ENCODE measurements at places on chromosomes 11 and 22.

GRCh38 chr11:75939516-75939915, 124.5 kb downstream of the UVRAG start:
- DNase-seq: no peak

GRCh38 chr11:17547932-17548331, 873 bp downstream of the OTOG start:
- no peak for DNase-seq

DNA sequence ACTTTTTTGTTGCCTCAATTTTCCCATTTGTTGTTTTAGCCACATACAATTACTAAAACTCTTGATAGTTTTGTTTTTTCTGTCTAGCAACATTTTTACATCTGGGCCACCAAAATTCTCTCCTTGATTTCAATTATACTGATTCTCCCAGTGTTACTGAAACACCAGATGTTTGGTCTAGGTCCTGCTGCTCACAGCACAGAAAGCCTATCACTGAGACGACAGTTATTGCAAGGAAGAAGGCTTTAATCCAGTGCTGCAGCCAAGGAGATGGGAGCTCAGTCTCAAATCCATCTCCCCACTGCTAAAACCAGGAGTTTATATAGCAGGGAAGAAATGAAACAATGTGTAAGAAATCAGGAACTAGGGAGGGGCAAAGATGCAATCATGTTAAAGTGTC, 837.7 kb upstream of the CNTN5 start:
- no peak for DNase-seq

DNA sequence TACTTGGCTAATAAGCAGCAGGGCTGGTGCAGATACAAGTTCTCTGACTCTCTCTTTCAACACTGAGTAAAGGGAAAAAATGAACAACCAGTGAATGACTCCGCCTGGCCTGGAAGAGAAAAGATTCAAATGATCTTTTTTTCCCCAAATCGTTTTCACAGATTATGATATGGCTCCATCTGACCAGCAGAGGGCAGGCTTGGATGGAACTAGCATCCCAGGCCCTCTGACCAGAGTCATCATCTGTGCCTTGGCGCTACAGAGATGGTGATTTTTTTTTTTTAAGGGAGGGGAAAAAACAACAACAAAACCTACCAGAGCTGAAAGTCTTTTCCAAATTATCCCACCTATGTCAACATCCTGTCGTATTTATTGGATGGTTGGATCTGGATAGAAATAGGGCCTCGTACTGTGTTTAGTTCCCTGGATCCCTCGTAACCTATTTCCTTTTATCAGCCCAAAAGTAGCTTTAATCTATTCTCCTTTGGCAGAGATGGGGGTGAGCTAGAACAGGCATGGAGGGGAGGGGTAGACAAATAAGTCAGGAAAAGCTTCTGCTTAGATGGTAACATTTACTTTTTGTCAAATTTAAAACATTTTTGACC, 69.7 kb downstream of the PRSS23 start:
- peak; percentile 2 for DNase-seq

DNA sequence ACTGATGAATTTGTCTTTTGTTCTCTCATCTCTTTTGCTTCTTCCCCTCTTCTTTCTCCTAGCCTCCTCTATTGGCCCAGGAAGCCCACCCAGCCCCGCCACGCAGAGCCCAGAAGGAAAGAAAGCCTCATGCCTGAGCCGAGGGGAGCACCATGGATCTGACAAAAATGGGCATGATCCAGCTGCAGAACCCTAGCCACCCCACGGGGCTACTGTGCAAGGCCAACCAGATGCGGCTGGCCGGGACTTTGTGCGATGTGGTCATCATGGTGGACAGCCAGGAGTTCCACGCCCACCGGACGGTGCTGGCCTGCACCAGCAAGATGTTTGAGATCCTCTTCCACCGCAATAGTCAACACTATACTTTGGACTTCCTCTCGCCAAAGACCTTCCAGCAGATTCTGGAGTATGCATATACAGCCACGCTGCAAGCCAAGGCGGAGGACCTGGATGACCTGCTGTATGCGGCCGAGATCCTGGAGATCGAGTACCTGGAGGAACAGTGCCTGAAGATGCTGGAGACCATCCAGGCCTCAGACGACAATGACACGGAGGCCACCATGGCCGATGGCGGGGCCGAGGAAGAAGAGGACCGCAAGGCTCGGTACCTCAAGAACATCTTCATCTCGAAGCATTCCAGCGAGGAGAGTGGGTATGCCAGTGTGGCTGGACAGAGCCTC, 3.8 kb downstream of the ZBTB16 start:
- no peak for DNase-seq

GRCh38 chr11:69054397-69055211, 5.9 kb downstream of the TPCN2 start:
- no peak for DNase-seq

DNA sequence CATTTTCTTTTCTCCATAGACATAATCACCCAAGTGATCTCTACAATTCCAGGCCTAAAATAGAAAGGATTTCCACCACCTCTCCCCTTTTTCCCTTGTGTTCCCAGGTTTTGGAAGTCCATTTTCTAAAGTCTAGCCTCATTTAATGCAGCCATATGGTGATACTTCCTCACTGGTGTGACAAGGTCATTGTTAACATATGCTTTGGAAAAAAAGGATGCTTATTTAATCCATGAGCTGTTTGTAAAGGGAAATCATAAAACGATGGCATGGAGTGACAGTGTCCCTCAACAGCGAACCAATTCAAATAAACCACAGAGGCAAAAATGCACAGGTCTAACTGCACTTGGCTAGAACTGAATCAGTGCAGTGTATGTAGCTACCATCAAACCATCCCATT, 26.6 kb downstream of the GRIA4 start:
- no peak for DNase-seq

GRCh38 chr11:108498816-108499408, 728 bp upstream of the POGLUT3 start:
- DNase-seq: no peak

- DNase-seq: no peak
Observed at GRCh38 chr22:24588381-24588756, 4.5 kb downstream of the LRRC75B start.

GRCh38 chr11:1074244-1075221, at the start of gene MUC2:
Gene MUC2 (plus strand): TSS chr11:1074874.
- DNase-seq: no peak

GRCh38 chr11:72041364-72042063, 38.8 kb downstream of the NUMA1 start:
- peak; percentile 28 for DNase-seq

DNA sequence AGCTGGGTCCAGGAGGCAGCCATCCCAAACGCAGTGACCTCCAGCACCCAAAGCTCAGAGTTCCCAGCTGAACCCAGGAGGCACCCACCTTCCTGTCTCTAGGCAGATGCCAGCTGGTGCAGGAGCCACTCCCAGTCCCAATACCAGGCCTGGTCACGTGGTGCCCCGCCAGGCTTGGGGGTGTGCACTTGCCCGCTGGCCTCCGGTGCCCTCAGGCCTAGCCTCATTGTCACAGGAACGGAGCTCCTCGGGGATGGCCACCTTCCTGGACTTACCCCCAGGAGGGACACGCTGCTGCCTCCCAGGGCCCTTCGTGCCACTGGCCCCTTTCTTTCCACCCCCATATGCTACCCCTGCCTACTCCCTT, 4.6 kb downstream of the BID start:
- no peak for DNase-seq

- no peak for DNase-seq
Observed at GRCh38 chr22:38835888-38836301, 7.9 kb downstream of the NPTXR start.

DNA sequence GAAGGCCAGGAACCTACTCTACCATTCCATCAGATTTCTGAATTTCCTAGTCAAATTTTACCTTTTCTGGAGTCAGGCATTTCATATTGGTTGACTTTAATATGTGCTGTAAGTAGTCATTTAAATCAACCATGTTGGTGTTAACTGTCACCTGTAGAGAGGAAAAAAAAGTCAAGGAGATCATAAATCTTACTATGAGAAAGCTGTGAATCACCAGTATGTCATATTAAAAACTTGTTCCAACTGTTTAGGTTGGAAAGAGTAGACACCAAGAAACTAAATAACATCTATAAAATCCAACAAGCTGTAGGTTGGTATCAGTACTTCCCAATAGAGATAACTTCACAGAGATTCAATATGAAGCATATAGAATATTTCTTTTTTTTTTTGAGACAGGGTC, 39.5 kb downstream of the COPB1 start:
- no peak for DNase-seq

Measured in effector CD4-positive, alpha-beta T cell (primary cell).